GM23248 (cell line): ENCODE measurements at places on chromosomes 6 and 20. TPM values are rescaled to one million over a fixed set of nuclear protein-coding genes. Genes with fewer than 3 reads are reported as not detected.

DNA sequence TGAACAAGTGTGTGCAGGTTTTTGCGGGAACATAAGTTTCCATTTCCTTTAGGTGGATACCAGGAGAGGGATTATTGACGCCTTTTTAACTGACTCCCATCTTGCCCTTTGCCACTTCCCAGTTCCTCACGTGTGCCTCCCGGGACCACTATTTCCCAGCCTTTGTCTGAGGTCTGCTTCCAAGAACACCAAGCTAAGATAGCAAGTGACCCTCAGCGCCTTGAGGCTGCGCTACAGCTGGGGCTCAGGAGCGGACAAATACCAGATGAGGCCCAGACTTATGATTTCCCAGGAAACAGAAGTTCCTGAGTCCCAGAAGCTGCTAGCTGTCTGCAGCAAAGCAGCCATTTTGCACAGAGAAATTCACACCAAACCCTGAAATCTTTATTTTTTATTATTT, 216.7 kb downstream of the SYNDIG1 start:
- no peak for DNase-seq

DNA sequence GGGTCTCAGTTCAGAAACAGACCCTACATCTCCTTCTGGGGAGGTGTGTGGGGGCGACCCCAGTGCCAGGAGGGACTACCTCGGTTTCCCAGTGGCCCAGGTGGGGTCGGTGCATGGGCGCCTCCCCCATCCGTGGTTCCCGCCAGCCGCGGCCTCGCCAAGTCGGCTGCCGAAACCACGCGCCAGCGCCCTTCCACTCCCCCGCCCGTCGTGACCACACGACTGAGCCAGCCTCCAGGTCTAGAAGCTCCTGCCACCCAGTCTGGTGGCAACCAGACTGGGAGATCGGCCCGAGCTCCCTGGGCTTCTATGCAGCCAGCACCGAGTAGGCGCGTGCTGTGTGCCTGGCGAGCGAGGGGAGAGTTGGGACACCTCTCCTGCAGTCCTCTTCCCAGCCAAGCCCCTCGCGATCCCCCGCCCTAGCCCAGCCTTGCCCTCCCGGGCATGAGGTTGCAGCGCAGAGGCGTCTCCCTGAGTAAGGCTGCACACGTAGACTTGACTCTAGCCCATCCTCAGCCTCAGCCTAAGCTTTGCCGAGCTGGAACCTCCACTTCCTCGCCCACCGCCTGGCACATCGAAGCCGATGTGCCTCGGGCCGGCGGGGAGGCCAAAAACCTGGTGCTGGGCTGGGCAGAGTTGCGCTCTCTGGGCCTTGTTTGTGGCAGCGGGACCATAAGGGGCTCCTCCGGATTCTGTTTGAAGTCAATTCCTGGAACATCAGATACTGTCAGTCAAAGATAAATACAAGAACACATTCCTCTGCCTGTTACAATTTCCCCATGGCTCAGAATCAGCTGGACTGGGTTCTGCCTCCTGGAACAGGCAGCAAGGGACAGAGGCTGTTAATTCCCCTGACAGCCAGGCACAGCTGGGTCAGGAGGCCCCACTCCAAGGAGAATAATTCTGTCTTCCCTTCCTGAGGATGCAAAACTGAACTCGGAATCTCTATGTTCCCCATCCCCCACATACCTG, 1.5 kb upstream of the CPNE5 start:
- DNase-seq = peak; percentile 74

GRCh38 chr6:154463573-154464419, 46.7 kb downstream of the CNKSR3 start:
- no peak for DNase-seq

DNA sequence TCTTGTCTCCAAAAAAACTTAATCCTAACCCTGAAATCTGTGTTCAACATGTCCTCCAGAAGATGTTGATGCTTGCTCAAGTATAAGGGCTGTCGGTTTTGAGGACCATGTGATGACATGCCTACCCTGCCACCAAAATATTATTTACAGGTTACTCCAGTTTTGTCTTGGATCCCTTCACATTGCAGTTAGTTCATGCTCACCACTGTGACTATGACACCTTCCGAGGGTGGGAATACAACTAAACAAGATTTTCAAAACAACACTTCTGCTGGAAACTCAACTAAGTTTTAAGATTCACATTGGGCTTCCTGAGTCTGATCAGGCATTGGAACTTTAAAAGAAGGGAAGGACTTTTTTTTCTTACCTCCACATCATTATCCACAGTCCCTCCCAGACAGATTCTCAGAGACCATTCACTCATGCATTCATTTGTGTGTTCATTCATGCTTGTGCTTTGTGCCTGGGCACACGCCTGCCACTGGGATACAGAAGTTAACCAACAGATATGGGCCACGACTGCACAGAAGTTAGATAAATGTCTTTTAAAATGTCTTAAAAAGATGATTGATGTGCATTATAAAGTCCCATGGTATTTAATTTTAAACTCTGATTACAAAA, 118.7 kb upstream of the GJE1 start:
- peak; percentile 23 for DNase-seq

GRCh38 chr20:3383878-3384495, 23.5 kb downstream of the DNAAF9 start:
- DNase-seq = no peak

GRCh38 chr6:67219346-67219745, 1415.7 kb upstream of the ADGRB3 start:
- DNase-seq = no peak

- peak; percentile 2 for DNase-seq
Observed at GRCh38 chr6:7053125-7053774, 54.5 kb upstream of the RREB1 start.

- DNase-seq = no peak
Observed at GRCh38 chr6:43744491-43744890, 25.5 kb upstream of the VEGFA start.

- peak; percentile 40 for DNase-seq
Observed at GRCh38 chr6:73006146-73006545, 219.2 kb downstream of the KHDC1L start.

DNA sequence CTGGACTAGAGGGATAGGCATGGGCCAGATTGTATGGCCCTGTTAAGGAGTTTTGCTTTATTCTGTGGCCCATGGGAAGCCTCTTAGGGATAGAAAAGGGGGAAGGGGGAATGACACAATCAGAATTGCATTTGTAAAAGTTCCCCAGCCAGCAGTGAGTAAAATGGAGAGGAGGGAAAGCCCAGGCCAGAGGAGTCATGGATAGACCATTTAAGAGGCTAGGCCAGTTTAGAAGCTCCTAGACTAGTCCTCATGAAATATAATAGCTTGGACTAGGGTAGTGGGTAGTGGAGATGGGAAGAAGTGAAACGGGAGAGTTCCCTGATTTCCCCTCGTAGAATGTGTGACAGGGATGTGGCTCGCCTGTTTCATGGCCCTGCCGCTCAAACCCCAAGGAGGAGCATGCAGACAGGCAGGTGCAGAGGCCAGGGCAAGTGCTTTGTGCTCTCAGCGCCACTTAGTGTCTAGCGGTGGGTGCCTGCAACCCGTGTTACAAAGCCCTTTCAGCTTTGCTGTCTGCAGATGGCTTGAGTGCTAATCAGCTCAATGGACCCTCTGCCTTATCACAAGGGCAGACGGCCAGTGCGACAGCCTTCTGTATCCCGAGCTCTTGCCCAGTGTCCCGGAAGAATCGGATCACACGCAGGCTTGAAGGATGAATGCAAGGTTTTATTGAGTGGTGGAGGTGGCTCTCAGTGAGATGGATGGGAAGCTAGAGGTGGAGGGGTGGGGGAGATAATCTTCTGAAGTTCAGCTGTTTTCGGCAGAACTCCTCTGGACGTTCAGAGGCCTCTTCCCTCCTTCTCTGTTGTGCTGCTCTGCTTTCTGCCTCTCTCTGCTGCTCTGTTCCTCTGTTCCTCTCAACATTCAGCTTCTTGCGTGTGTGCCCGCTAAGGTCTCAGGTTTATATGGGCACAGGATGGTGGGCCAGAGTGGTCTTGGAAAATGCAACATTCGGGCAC, 141.1 kb downstream of the CEP57L1 start:
- no peak for DNase-seq

DNA sequence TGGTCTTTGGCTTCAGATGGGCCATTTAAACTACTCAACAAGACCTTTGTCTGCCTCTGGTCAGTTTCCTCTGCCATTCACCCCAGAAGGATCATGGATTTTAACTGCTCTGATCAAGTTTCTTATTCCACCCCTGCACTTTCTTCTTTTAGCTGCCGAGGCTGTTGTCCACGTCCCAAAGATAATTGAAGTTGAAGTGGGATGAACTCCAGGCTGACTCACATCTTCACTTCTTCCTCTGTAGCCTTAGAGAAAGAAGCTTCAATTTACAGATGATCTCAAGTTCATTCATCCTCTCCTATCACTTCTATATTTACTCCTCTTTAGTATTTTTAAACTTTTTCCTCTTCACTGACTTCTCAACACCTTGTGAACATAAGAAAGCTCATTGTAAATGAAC, 651.6 kb downstream of the UTRN start:
- DNase-seq = peak; percentile 63

DNA sequence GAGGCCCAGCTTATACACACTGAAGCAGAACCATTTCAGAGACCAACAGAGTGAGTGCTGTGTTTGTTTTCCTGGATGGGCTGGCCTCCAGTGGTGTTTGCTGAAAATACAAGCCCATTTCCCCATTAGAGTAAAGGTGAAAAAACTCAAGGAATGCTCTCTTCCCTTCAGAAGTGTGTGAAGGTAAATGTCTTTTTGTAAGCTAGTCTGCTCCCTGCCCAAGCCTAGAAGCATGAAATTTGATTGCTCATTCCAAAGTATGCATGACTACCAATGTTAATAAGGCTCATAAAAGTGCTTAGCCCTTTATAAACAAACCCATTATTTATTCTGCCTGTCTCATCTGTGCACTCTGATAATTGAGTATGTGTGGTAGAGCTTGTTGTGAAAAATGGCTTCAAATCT, 59.1 kb downstream of the ADGRF1 start:
- peak; percentile 15 for DNase-seq

DNA sequence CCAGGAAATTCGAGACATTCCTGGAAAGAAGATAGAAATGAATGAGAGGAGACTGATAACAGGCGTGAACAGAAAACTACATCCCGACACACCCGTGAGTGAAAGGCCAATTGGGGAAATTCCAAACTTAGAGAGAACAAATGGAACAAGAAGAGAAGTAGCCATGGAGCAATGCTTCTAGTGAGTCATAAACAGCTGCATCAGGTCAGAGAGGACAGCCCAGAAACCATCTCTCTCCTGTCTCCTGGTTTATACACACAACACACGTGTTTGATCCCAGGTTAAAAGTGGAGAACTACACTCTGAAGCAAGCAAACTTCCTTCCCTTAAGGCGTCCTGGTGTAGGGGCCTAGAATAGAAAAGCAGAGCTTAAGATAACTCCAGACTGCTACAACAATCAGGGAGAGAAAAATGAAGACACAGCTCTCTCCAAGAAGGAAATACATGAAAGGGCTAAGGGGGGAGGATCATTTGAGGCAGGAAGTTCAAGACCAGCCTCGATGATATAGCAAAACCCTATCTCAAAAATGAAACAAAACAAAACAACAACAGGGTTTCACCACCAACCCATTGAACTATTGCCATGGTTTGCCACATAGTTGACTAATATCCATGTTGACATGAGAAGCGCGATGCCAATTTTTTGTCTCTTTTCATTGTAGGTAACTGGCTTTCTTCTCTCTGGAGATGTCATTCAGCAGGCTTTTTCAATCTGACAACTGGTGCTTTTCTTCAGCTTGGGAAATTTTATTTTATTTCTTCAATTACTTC, 26.9 kb downstream of the NRN1 start:
- DNase-seq = peak; percentile 86

DNA sequence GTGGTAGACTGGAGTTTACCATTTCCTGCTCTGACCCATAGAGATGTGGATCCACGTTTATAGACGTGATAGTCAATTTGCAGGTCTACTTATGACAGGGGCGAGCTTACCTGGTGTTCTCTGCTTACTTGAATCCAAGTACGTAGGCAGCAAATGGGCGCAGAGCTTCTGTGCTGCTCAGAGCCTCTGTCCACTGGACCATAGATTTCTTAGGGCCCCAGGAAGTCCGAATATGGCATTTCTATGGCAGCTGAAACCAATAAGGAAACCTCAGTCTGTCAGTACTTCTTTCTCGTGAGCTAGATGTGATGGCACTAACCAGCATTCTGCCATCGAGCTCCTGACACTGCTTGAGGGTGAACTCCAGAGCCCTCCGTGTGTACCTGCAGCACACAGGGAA, 19.5 kb upstream of the NPEPL1 start:
- no peak for DNase-seq

DNA sequence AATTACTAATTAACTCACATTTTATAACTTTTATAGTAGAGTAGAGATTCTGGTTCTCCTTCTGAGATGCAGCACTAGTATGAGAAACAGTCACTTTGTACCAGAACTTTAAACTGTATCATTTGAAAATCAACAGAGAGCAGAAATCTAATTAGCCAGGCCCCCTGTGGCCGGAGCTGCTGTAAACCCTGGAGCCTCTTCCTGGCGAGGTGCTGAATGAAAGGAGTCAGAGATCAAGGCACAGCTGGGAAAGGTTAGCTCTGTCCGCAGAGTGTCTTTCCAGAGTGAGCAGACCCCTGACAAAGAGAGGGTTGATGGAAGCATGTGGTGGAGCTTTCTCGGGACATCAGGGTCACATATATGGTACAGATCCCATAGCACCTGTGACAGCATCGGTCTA, 703.8 kb downstream of the RFPL4B start:
- no peak for DNase-seq

DNA sequence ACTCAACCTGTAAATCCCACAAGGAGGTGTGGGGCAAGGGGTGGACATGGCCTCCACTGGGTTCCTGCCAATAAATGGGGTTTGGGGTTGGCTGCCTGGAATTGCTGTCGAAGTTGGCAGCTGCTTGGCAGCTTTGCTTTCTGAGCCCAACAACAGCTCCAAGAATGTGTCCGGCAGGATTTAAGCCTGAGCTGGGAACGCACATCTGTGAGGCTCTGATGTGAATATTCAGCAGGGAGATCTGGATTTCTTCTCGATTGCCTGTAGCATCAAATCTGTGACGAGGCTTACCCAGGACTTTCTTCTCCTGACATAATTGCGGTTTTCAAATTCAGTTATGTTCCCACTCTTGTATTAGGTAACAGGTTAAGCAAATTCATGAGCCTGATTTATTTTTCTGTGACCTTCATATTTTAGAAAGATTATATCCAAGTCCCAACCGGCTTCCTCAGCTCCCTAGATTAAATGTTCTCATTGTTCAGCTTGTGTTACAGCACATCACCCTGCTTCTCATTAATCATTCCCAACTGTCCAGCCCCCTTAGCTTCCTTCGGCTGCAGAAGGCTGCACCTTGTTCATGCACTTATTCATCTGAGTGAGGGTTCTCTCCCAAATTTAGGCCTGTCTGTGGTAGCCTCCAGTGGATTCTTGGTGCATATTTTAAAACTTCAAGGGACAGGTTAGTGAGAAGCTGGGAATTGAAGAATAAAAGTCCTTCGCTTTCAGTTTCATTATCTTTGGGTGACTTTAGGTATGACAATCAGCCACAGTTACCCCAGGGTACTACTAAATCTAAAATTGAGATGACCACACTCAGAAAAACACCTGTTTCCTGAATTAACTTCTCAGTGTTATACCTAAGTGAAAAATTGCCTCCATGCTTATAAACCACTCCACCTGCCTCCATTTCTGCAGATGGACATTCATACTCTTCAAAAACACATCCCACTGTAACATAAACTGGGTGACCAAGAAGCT, 310.0 kb downstream of the ESR1 start:
- no peak for DNase-seq

LATS1 gene
- total RNA-seq = 18.1 and 20.2 TPM in 2 replicates

GUCA1A gene
- total RNA-seq = not detected in 2 replicates

PCSK2 gene
- total RNA-seq = not detected in 2 replicates

MATN4 gene
- total RNA-seq = not detected in 2 replicates

BLOC1S5 gene
- total RNA-seq = 7.8 and 13.1 TPM in 2 replicates

TNXB gene
- 23.5 and 23.8 TPM in 2 replicates for total RNA-seq

BRPF3 gene
- 7.9 and 11.3 TPM in 2 replicates for total RNA-seq

CUTA gene
- 197 and 204 TPM in 2 replicates for total RNA-seq

BPIFB2 gene
- total RNA-seq = not detected in 2 replicates

THEMIS gene
- total RNA-seq = 0.11 and 0.25 TPM in 2 replicates

EPB41L1 gene
- 16.2 and 19.2 TPM in 2 replicates for total RNA-seq

WFDC5 gene
- not detected in 2 replicates for total RNA-seq

CLPSL2 gene
- total RNA-seq = not detected in 2 replicates
